ENCODE measurements at places on chromosomes 2 and 18. TPM values are rescaled to one million over a fixed set of nuclear protein-coding genes. Genes with fewer than 3 reads are reported as not detected.

Gene SLC5A7
- total RNA-seq, result not detected

Gene CYP1B1
- total RNA-seq, result 45.8 TPM

Gene DNAJC5G
- total RNA-seq, result not detected

Gene SLC40A1
- total RNA-seq, result 110 TPM

Gene GREB1L
- total RNA-seq, result 21.0 TPM

Gene LRP1B
- 3.6 TPM for total RNA-seq

Gene OR6B2
- not detected for total RNA-seq

Gene SRD5A2
- total RNA-seq, result not detected

Gene TGFA
- total RNA-seq, result 4.3 TPM

Gene ERBB4
- total RNA-seq, result 0.16 TPM

Gene PDE11A
- not detected for total RNA-seq

- no peak for DNase-seq
Observed at GRCh38 chr2:189870381-189871085, 86.3 kb downstream of the PMS1 start.

GRCh38 chr2:171159372-171160118 lies 1.1 kb downstream of the TLK1 start:
- no peak for DNase-seq

GRCh38 chr2:229731916-229732315 lies 17.6 kb upstream of the DNER start:
- DNase-seq, result no peak

GRCh38 chr2:195456771-195457170 lies 200.3 kb upstream of the SLC39A10 start:
- no peak for DNase-seq

DNA sequence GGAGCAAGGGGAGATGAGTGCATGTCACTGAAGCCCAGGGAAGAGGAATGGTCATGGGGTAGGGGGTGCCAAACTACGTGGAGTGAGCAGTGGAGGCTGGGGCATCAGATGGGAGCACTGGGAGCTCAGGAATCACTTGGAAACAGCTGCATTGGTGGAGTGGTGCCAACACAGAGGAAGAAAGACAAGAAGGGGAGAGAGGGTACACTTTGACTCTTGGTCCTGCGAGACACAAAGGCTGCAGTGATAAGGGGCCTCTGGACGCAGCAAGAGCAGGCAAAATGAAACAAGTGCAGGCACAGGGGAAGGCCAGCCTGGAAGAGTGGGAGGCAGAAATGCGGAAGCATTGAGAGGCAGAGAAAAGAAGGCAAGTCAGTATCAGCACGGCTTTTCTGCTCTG lies 134.7 kb upstream of the SMIM21 start:
- DNase-seq, result no peak

- no peak for DNase-seq
Observed at GRCh38 chr2:214730248-214730647, 79.2 kb downstream of the BARD1 start.

DNA sequence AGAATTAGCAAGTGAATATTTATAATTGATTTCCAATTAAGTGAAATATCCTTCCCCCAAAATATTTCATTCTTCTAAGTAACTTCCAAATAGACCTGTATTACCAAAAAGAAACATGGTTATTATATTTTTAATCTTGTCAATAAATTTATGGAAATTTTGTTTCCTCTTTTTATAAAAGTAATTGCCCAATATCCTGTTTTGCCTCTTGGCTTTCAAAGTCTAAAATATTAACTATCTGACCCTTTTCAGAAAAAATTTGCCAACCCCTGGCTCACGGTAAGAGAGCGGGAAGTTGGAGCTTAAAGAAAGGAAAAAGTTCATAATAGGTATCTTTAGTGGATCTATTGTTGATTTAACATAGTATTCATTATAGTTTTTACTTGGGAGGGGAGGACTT lies 20.4 kb upstream of the SANBR start:
- DNase-seq, result no peak

DNA sequence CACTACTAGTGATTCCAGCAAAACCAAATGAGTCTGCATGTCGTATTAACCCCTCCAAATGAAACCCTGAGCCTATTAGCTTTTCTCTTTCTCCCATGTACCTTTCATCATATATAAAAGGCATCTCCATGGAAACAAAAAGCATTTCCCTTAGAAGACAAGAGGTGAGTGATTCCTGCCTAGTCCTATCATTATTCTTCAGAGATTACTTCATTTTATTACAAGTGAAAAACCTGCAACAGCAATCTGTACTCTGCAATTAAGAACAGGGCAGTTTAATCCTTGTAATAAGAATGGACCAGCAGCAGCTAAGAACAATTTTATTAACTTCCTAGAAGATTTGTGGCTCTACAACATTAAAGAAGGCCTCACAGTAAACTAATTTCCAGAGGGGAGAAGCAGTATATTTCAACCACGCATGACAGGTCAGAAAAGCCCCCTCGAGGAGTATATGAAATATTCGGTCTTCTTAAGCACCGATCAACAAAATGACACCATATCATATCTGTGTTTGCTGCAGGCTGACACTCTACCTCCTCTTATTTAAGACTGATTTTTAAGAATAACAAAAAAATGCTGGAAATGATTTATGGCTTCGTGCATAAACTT lies 132.3 kb upstream of the TFPI start:
- DNase-seq, result no peak

- DNase-seq, result no peak
Observed at GRCh38 chr18:74944676-74945075, 264.3 kb downstream of the PTGR3 start.

DNA sequence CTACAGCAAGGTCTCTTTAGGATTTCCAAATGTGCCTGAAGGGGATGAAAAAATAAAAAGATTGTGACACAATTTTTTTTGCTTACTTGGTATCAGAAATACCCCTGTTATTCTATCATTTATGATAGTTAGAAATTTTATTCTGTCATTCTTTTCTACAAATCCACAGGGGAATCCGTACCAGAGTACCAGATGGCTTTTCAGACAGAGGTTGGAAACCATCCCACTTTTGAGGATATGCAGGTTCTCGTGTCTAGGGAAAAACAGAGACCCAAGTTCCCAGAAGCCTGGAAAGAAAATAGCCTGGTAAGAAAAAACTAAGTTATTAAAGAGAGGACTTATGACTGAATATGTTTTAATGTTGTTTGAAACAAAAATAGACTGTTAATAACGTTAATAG lies 92.6 kb upstream of the FAM117B start:
- no peak for DNase-seq

DNA sequence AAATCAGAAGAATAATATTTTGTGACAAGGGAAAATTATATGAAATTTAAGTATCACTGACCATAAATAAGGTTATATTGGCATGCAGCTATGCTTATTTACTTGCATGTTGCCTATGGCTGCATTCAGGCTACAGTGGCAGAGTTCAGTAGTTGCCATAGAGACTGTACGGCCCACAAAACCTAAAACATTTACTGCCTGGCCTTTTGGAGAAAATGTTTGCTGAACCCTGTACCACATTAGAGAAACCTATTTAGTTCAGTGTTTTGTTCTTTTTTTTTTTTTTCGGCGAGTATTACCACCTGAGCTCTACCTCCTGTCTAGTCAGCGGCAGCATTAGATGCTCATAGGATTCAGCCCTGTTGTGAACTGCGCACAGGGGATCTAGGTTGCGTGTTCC lies 163.7 kb downstream of the MCFD2 start:
- no peak for DNase-seq

DNA sequence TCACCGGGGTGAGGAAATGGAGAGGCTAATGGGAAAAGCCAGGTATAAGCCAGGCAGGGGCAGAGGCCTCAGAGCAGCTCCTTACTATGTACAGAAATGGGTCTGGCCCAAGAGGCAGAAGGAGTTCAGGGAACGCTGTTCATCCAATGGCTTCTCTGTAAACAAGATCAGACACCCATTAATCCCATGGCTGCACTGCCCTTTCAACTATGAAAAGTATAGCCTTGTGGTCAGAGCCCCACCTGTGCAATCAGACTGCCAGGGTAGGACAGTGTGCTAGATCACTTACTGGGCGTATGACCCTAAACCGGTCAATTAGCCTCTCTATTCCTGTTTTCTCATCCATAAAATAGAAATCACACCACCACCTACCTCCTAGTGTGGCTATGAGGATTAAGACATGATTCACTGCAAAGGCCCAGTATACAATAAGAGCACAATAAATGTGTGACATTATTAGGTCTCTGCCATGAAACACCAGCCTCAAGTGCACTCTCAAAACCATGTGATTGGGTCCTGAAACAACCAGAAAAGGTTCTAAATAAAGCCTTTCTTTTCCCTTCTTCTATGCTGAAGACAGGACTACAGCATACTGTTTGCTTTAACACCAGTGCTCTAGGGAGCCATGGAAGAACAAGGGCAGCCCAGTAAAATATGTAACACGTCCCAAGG lies 4.4 kb downstream of the ANKRD44 start:
- no peak for DNase-seq

DNA sequence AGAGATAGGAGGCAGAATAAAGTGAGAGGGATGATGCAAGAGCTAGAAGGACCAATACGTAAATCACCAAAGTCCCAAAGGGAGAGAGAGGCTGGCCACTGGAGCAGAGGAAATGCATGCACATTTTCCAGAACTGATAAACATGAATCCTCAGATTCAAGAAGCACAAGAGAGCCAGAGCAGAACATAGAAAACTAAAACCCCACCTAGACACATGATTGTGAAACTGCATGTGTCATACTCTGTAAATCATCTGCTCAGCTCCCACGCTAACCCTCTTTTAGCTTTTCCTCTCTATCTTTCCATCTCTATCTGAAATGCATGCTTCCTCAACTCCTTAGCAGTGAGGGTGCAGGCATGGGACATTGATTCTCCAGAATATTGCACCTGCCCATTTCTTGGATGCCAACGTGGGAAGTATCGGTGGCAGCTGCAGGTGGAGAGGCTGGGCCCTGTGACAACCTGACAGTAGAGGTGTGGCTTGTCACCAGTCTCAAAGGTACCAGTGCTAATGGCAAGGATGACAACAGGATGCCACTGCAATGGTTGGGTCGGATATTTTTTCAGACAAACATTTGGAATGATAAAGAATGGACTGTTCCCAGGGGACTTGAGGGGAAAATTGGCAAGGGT lies 89.3 kb upstream of the OTOS start:
- peak; percentile 17 for DNase-seq

DNA sequence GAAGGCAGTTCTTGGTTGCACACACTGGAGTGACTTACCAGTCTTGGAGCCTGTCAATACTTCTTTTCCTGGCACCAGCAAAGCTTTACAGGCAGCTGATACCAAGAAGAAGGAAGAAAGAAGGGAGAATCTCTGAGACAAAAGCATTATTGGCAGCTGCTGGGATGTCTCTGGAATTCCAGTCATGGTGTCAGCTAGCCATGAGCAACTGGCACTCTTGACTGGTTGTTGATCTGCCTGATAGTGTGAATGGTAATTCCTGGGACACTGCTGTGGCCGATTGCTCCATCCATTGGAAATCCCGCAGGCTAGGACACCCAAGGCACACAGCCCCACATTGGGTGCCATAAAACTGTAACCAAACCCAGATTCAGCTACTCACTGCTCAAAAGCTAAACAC lies 17.8 kb upstream of the SPAG16 start:
- DNase-seq, result no peak

- DNase-seq, result no peak
Observed at GRCh38 chr18:38459131-38459994, 893.8 kb upstream of the CELF4 start.

DNA sequence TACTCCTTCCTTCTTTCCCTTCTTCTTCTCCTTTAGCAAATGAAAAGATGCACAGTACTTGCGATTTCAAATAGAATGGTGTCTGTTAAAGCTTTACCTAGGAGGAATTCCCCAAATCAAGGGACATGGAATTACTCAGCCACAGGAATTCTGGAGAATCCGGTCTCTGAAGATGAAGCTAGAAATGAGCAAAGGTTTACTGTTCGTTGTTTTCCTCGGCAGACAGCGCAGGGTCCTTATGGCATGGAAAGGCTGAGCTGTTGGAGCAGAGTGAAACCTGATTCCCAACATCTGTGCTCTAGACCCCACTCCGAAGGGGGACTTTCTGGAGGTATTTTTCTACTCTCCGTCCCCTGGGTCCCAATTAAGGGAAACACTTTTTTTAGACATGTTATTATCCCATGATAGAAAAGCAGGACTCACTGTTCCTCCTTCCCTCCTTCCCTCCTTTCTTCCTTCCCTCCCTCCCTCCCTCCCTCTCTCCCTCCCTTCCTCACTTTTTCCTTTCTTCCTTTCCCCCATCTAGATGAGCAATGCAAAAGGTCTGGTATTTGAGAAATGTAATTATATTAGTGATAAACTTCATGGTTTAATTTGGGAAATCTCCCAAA lies 47.1 kb downstream of the CDCA7 start:
- no peak for DNase-seq

GRCh38 chr2:19767899-19768298 lies 133.9 kb downstream of the TTC32 start:
- DNase-seq, result no peak

GRCh38 chr18:5600378-5601071 lies 56.7 kb upstream of the EPB41L3 start:
- no peak for DNase-seq

- no peak for DNase-seq
Observed at GRCh38 chr2:5938566-5938896, 246.3 kb downstream of the SOX11 start.

GRCh38 chr2:120631236-120631635 lies 104.4 kb upstream of the GLI2 start:
- DNase-seq, result no peak

GRCh38 chr18:33594799-33595198 lies 16.8 kb downstream of the ASXL3 start:
- no peak for DNase-seq

DNA sequence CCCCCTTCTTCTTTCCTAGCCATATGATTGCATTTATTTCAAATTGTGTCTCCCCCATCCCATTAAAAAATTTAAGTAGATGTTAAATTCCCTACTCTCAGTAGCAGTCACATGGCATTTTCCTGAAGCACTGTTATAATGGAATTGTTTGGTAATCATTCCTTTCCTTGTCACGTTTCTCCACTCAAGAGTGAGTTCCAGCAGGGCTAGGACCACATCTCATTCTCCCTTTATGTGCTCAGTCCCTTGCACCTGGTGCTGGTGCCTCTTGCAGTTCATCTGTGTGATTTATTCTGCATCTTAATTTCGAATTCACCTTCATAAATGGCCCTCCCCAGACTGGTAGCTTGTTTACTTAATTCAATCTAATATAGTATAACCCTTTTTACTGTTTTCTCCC lies 70.3 kb upstream of the NOSTRIN start:
- no peak for DNase-seq

DNA sequence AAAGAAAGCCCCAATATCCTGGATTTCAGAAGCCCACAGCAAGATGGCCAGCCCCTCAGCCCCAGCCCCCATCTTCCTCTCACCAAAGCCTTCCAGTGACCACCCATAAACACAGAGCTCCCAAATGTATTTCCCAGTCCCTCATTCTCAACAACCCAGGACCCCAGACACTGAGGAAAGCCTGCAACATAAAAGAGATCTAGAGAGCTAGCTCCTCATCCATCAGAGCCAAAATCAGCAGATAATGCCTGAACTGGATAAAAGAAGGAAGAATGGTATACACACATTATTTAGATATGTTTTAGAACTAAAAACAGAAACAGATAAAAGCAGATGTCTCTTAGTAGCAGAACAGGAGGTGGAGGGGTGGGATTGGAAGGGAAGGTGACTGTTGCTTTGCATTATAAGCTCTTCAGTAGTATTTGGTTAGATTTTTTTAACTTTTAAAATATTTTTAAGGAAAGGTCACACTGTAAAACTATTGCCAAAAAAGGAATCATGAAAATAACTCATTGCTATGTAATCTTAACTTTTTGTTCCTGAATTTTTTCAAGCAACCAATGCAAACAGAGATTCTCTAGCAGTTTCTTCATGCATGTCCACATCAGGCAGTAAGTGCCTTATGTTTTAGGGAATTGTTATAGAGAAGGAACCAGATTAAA lies 144.2 kb upstream of the PKDCC start:
- no peak for DNase-seq

Data from omental fat pad (tissue), 4 donors.